ENCODE measurements at places on chromosomes 16 and 17.

DNA sequence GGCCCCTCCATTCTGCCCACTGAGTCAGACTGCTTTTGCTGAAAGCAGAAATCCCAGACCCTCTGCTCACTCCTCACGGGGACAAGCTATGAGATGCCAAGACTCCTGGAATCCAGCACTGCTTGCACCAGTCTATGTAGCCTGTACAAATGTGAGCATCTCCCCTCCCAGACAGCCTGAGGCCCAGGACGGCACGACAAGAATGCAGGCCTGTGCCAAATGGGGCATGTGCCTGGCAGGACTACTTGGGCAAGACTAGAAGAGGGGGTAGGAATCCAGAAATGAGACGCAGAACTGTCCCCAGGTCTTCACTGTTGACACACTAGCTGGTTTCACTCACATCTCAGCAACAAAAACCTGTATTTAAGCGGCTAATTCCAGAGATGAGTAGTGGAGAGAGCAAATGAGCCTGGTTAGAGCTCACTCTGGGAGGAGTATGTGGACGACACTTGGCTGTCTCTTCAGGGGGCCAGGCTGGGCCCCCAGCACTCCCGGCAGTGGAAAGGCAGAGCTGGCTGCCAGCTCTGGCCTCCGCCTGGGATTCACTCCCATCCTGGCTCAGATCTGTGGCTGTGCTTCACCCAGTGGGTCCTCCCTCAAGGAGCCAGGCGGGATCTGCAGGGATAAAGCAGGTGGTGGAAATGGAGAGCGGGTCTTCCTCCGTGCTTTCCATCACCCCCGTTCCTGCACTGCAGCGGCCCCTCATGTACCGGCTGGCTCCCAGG lies 2.9 kb upstream of the MYO1C start:
- DNase-seq = no peak

- no peak for DNase-seq
These were observed 11.4 kb upstream of the TMEM238L start for GRCh38 chr17:10815319-10815718.

DNA sequence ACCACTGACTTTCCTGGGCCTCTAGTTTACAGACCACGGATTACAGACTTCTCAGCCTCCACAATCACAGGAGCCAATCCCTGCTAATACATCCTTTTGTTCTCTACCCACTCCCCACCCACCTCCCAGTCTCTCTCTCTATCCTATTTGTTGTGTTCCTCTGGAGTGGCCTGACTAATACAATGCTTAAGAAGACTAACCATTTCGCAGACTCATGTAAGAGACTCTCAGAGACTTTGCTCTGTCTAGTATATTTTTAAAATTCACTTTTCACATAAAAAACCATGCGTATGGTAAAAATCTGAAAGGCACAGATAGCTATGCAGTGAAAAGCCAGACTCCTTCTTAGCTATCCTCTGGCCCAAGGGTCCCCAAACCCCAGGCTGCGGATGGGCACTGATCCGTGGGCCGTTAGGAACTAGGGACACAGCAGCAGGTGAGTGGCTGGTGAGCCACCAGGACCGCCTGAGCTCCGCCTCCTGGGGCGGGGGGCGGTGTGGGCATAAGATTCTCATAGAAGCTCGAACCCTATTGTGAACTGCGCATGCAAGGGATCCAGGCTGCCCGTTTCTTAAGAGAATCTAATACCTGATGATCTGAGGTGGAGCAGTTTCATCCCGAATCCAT lies 7.6 kb downstream of the PIK3R6 start:
- DNase-seq = no peak

DNA sequence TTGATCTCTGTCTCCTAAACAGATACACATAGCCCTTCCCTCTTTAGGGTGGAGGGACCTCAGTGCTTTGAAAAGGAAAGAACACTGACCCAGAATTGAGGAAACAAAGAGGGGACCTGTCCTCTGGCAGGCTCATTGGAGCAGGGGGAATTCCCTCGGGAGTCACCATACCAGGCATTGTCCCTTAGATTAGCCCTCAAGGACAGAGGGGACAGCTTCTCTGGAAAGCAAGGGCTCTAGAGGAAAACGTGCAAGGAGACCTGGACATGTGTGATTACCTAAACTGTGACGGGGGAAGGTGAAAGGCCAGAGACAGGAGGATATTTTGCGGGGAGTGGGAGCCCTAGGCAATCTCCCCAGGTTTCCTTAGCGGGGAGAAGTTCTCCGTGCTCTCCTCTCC lies 7.6 kb upstream of the FZD2 start:
- no peak for DNase-seq

DNA sequence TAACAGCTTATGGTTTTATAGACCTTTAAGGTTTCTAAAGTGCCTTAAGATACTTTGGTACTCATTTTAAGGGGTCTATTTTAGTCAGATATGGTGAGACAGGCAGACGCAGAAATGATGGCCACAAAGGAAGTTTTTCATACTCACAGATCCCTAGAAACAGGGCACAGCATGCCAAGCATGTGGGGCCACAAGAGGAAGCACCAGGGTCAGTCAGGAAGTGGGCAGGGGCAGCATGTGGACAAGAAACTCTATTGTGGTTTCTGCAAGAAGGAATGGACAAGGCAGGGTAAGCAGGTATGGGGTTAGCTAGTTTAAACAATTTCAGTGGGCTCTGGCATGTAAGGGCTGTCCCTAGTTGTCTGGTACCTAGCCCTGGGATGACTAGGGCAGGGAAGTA lies 8.5 kb downstream of the EFCAB3 start:
- no peak for DNase-seq

GRCh38 chr17:38539386-38539785 lies 66.4 kb downstream of the SRCIN1 start:
- DNase-seq = no peak

DNA sequence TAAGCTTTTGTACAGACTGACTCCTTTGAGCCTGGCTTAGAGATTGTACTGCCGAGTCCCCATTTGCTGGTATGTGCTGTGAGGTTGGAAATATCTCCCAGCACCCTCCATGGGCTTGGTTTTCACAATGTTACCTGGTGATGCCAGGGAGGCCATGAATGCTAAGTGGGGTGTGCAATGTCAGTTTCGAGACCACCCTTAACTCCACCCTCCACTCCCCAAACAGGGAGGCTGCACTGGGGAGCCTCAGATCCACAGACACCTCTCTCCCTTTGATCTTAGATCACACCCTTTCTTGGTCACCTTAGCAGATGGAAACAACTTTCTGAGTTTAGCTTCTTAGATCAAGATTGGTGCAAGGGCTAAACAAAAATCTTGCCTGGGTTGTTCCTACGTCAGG lies 28.6 kb upstream of the PIK3R6 start:
- DNase-seq = no peak
